ENCODE measurements at places on chromosomes 4 and X. TPM values are rescaled to one million over a fixed set of nuclear protein-coding genes. Genes with fewer than 3 reads are reported as not detected.
A peak's percentile ranks its signal among the peaks of the same experiment; 100 is the strongest.

Gene CSAG2
- total RNA-seq, result not detected

Gene SRPX2
- total RNA-seq, result 22.0 TPM

Gene SH3TC1
- 217 TPM for total RNA-seq

Gene BRS3
- not detected for total RNA-seq

Gene TMEM187
- total RNA-seq, result 6.0 TPM

Gene IL9R
- total RNA-seq, result not detected

Gene NEK1
- 7.8 TPM for total RNA-seq

Gene EGF
- total RNA-seq, result under 0.01 TPM

Gene PASD1
- not detected for total RNA-seq

Gene MBNL3
- total RNA-seq, result 2.2 TPM

Gene BDH2
- total RNA-seq, result 25.5 TPM

Gene HSFX1
- 0.47 TPM for total RNA-seq

DNA sequence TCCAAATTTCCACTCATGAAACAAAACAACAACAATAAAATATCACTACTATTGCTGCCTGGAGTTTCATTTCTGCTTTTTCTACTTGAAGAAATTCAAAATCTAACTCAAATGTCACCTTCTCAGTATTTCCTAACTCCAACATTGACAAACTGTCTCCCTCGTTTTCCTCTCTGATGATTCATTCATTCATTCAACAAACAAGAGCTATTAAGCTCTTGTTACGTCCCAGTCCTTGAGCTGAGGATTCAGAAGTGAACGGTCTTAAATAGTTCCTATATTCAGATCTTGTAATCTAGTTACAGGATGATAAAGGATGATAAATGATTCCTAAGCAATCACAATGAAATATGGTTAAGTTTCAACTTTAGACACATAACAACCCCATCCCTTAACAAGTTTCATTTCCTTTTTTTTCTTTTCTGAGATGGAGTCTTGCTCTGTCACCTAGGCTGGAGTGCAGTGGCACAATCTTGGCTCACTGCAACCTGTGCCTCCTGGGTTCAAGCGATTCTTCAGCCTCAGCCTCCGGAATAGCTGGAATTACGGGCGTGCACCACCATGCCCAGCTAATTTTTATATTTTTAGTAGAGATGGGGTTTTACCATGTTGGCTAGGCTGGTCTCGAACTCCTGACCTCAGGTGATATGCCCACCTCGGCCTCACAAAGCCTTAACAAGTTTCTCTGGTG is 1.7 kb downstream of the SLC9B2 start:
- peak; percentile 25 for DNase-seq

GRCh38 chr4:156146571-156146970 is 192.9 kb upstream of the CTSO start:
- no peak for DNase-seq

GRCh38 chr4:113711883-113712662 is 49.5 kb downstream of the CAMK2D start:
- DNase-seq, result no peak

GRCh38 chrX:12439416-12439815 is 301.1 kb downstream of the FRMPD4 start:
- peak; percentile 50 for DNase-seq

DNA sequence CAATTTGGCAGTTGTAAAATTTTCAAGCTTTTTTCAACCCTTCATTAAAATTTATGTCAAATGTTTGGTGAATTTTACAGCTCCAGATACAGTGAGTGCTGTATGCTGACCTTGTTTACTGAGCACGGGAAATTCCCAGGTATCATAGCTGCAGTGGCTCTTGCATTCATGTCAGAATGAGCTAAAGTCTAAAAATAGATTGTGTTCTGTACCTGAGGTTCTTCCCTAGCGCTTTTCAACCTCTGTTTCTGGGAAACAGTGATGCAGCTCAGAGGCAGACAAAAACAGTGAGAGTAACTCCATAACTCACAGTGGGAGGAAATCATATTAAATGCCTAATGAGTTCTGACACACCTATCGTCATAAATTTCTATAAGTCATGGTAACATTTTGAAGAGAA is 393.8 kb upstream of the GNPDA2 start:
- no peak for DNase-seq

DNA sequence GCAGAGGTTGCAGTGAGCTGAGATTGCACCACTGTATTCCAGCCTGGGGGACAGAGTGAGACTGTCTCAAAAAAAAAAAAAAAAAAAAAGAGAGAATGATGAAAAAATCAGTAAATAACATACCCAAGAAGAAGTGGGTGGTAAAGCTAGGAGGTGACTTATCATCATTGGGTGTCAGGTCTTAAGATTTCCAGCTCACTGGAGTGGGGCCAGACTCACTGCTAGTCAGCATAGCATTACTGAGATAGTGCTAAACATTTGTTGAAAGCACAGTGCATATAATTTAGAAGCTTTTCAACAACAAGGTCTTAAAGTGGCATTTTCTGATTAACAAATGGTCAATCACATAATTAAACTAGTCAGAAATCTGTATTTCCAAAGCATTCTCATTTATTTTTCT is 221.8 kb upstream of the GYPA start:
- DNase-seq, result no peak

DNA sequence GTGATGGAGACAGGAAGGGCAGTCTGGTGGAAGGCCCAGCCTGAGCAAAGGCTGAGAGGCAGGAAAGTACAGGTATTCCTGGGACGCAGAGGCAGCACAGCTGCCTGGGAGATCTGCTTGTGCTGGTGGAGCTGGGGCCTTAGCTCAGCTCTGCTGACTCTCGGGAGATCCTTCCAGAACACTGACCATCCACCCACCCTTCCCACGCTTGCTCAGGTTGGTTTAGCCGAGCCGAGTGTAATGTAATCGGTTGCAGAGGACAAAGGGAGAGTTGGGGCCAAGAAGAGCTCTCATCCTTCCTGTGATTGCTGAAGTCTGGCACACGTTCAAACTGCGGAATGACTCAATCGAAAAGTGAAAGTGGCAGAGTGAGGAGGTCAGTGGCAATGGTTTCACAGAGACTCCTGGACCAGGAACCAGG is 43.1 kb upstream of the GPR78 start:
- DNase-seq, result peak; percentile 81

DNA sequence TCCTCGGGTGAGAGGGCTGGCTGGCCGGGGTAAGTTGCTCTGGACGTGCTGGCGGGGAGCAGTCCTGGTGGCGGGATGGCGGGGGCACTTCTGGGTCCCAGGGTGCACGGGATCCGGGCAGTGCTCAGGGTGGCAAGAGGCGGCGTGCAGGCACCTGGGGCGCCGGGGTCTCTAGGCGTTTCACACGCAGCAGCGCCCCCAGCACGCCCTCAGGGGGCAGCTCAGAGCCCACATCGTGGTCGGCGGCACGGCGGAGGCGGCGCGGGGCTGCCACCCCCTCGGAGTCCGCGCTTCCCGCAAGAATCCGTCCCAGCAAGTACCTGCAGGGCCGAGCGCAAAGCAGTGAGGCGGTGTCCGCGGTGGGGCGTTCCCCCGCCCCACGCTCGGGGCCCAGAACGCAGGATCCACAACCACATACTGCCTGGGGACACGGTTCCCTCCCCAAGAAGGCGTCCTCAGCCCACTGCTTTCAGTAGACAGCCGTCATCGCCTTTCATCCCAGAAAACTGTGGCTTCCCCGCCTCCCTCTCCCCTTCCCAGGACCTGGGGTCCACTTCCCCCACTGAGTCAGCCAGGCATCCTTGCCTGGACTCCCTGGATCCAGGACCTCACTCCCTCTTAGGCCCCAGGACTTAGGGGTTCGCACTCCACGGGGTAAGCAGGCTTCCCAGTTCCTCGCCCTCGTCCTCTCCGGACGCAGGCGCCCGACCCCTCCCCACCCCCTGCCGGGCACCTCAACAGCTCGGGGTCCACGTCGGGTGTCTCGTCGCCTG is 4.1 kb downstream of the PCSK1N start:
- DNase-seq, result no peak

DNA sequence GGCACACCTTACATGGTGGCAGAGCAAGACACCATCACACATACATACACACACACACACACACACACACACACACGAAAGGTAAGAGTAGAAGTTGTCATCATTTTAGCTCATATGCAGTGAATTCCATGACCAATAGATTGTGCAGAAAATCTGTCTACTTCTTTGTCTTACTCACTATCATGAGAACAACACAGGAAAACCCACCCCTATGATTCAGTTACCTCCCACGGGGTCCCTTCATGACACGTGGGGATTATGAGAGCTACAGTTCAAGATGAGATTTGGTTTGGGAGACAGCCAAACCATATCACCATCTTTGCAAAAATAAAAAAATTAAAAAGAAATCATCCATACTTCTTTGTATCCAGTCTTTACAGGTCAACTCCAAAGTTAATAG is 221.1 kb downstream of the BMPR1B start:
- DNase-seq, result no peak

DNA sequence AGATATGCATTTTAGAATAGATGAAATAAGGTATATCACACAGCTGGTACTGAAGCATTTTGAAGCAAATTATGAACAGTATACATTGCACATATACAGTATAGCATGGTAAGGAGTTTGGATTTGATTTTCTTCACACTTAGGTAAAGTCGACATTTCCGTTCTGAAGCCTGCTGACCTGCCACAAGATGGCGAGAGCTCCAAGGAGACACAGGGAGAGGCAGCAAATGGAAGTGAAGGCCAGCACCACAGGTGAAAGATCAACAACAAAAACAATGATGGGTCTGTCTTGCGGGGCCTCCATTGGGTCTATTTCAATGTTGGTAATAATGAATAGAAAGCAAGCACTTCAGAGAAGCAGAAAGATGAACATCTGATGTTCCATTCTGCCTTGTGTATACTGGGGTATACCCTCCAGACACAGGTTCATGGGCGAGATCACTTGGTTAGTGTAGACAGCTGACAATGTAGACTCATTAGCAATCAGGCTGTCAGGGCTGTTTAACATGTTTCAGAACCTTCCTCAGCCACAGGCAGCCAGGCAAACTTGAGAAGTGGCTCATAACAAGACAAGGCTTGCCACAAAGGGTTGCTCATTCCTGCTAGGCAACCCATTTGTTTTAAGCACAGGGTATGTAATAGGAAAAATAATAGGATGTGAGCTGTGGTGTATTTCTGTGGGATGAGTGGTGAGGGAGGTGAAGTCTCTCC is 21.4 kb upstream of the NOX1 start:
- DNase-seq, result peak; percentile 62

DNA sequence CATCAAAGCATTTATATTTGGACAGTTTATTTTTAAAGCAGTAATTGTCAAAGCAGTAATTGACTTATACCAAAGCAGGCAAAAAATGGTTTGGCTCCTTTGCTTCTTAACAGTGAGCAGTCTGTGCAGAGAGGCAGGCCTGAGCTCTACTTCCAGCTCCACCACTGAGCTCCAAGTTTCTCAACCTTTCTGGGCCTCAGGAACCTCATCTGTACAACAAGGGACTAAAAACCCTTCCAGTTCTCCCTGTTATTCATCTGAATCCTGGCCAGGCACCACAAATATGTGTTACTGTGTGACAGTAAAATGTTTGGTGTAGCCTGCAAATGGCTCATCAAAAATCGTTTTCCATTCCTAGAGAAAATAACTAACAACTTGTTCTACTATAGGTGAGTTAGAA is 88.7 kb upstream of the TTC29 start:
- no peak for DNase-seq

DNA sequence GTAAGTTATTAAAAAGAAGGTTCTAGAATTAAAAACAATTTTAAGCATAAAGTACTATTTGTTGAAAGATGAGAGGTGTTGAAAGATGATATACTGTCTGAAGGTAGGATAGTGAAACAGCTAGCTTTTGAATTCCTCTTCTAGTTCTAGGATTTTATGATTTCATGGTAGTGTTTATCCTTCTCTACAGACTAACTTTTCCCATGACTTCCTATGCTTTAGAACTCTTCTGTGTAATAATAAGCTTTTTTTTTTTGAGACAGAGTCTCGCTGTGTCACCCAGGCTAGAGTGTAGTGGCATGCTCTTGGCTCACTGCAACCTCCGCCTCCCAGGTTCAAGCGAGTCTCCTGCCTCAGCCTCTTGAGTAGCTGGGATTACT is 96.0 kb upstream of the NUDT6 start:
- peak; percentile 7 for DNase-seq

DNA sequence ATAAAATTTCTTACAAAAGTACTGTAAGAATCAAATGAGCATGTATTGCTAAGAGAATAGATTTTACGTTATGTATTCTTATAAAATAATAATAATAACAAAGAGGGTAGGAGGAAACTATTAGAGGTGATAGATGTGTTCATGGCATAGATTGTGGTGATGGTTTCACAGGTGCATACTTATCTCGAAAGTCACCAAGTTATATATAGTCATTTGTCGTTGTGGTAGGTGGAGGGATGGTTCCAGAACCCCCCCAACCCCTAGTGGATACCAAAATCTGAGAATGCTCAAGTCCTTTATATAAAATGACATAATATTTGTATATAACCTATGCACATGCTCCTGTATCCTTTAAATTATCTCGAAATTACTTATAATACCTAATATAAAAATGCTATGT is 36.7 kb upstream of the H2AZ1 start:
- no peak for DNase-seq

DNA sequence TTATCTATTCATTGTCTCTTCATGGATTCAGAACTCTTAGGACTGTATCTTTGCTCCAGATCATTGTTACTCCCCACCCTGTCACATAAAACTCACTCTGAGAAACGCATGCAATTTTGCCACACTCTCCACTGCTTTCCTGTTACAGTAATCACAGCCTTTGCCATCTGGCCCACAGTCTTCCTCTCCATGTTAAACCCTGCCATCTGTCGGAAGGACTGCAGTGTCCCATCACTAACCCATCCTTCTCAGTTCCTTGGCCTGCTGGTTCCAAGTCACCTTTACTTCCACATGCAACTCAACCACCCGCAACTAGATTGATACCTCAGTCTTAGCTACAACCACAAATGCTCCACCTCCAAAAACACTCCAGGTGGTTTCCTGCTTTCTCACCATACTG is 308.7 kb upstream of the FAM241A start:
- no peak for DNase-seq

DNA sequence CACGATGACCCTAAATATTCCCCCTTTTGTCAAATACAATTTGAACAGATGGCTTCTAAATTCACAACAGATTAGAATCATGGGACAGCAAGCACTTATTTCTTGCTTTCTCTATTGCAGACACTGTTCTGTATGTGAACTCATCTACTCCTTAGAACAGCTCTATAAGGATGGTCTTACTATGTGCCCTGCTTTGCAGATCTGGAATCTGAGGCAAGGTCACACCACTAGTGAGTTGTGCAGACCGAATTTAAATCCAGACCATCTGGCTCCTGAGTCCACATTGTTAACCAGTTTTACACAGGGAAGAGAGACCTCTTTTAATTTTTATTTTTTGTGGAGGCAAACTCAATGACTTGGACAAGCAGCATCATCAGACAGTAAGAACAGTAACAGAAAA is 50.2 kb downstream of the GPRIN3 start:
- DNase-seq, result no peak

- no peak for DNase-seq
These were observed 31.9 kb downstream of the CLDN2 start for GRCh38 chrX:106952089-106952488.

GRCh38 chr4:149841686-149842085 is 26.0 kb upstream of the IQCM start:
- no peak for DNase-seq

Data from dermis blood vessel endothelial cell (primary cell).